ENCODE measurements at places on chromosomes 11 and 22.

GRCh38 chr11:69427906-69428880 is 53.3 kb upstream of the LINC01488 start:
- DNase-seq = no peak

- peak; percentile 28 for DNase-seq
Measured at GRCh38 chr11:9066433-9066925, 24.9 kb downstream of the SCUBE2 start.

- DNase-seq = no peak
Measured at GRCh38 chr22:42324566-42324965, 54.1 kb upstream of the TCF20 start.

DNA sequence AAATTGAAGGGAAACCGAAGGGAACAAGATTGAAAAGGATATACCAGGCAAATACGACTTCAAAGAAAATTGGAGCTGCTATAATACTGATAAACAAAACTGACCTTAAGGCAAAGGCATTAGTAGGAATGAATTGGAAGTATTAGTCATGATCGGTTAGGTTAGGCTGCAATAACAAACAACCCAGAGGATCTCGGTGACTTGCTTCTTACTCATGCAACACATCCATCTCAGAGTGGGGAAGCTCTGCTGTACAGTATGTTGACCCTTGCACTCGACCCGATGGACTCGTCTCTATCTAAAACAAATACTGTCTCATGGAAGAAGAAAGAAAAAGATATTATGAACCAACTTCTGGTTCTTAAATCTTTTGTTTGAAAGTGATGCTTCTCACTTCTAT is 42.3 kb downstream of the SPATA19 start:
- DNase-seq = no peak

- DNase-seq = no peak
Measured at GRCh38 chr22:25572708-25573171, 8.3 kb downstream of the GRK3 start.

- no peak for DNase-seq
Measured at GRCh38 chr11:10747733-10748132, 3.3 kb upstream of the CTR9 start.

DNA sequence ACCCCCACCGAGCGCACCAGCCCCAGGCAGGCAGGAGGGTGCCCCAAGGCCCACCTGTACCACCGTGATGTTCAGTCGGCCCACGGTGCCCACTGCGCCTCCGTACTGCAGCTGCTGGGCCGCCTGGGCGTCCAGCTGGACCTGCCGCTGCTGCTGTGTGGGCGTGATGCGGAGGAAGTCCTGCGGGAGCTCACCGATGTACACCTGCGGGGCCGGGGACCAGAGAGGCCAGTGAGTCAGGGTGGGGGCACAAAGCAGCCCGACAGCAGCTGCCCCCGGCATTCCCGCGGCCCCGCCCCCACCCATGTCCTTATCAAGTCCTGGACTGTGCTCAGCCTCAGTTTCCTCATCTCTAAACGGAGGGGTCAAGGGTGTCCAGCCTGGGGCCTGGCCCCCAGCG is 13.8 kb downstream of the TOLLIP start:
- no peak for DNase-seq

- DNase-seq = no peak
Measured at GRCh38 chr11:3220521-3221407, 2.2 kb upstream of the MRGPRG start.
